Right atrium auricular region (tissue), 2 donors: ENCODE measurements at places on chromosomes 16 and 17. TPM values are rescaled to one million over a fixed set of nuclear protein-coding genes. Genes with fewer than 3 reads are reported as not detected.

NPIPB8 gene
- total RNA-seq: not detected

KLHL10 gene
- not detected for total RNA-seq

UBE2Z gene
- total RNA-seq: 42.7 TPM

TP53TG3D gene
- total RNA-seq: not detected

CDH1 gene
- 1.4 TPM for total RNA-seq

KRT36 gene
- total RNA-seq: not detected

SHBG gene
- not detected for total RNA-seq

TMEM92 gene
- not detected for total RNA-seq

- no peak for DNase-seq
Measured at GRCh38 chr16:68232335-68232734, 3.6 kb downstream of the ESRP2 start.

DNA sequence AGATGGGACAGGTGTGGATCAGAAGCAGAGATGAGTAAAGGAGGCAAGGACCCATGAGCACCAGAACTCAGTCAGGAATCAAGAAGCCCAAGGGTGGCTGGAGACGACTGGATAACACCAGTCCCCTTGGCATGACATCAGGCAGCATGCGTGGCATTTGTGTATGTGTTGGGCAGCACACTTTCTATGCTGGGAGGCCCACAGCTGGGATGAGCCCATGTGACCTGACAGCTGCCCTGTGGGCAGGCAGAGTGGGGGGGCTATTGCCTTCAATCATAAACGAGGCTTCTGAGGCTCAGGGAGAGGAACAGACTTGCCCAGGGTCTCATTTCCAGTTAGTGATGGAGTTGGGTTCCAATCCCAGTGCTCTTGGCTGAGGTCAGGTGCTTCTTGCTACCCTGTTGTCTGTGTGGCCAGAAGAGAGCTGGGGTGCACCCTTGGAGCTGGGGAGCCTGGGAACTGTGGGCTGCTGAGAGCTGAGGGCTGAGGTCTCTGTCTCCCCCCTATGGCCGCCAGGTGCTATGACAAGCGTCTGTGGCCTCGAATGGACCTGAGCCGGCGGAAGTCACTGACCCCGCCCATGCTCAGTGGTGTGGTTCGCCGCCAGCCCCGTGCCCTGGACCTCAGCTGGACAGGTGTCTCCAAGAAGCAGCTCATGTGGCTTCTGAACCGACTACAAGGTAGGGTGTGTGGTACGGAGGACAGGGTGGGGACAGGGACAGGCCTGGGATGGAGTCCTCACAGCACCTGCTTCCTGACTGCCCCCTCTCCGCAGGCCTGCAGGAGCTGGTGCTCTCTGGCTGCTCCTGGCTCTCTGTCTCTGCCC, 7.1 kb upstream of the ORAI3 start:
- peak; percentile 77 for DNase-seq

DNA sequence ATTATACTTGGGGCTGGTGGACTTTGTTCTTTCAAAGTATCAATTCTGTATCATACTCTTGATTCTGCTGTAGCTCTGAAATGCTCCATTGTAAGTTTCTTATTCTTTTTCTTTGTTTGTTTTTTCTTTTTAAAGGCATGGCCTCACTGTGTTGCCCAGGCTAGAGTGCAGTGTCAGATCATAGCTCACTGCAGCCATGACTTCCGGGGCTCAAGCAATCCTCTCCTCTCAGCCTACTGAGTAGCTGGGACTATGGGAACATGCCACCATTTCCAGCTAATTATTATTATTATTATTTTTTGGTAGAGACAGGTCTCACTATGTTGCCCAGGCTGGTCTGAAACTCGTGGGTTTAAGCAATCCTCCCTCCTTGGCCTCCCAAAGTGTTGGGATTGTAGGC, 38.9 kb upstream of the METTL9 start:
- no peak for DNase-seq

- no peak for DNase-seq
Measured at GRCh38 chr16:81514041-81514559, 69.5 kb downstream of the CMIP start.

- DNase-seq: peak; percentile 42
Measured at GRCh38 chr17:47742319-47743181, 9.5 kb downstream of the TBX21 start.

GRCh38 chr16:1494129-1494640, 1.0 kb downstream of the TELO2 start:
- DNase-seq: peak; percentile 66

DNA sequence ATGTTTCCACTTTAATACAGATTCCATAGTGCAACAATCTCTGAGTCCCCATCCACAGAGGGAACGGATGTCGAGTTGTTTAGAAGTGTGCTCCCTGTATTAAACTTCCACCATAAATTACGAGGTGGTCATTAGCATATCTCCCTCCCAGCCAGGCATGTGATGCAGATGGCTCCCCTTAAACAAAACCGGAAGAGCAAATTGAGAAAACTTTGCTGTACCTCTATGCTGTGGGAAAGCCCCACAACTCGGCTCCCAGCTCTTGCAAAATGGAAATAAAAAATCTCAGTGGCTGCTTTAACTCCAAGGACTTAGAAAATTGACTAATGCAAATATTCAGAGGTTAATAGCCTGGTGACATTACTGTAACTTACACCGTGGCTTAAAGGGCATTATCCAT, 290.9 kb downstream of the MAF start:
- no peak for DNase-seq

DNA sequence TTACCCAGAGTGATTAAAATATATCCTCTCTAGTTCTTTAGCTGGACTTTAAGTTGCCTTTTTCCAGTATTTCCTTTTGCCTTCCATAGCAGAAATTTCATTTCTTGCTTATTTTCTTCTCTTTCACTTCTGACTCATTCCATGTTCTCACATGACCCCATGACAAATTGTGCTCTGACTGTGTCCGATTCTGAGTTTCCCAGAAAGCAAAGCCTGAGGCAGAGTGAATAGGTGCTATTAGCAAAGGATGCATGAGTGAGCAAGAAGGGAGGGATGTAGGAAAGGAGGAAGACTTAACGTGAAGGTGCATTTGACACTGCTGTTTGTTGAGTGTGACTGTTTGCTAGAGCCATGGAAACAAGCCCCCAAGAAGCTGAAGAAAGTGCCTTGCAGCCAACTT, 82.6 kb upstream of the CNTNAP4 start:
- DNase-seq: no peak

GRCh38 chr17:76892329-76892728, 24.1 kb downstream of the MGAT5B start:
- DNase-seq: no peak

GRCh38 chr16:19283637-19284036, 1.9 kb upstream of the CLEC19A start:
- DNase-seq: no peak

GRCh38 chr16:68993885-68994284, 111.6 kb upstream of the HAS3 start:
- DNase-seq: no peak

- no peak for DNase-seq
Measured at GRCh38 chr17:64051153-64051552, 30.7 kb upstream of the ICAM2 start.

DNA sequence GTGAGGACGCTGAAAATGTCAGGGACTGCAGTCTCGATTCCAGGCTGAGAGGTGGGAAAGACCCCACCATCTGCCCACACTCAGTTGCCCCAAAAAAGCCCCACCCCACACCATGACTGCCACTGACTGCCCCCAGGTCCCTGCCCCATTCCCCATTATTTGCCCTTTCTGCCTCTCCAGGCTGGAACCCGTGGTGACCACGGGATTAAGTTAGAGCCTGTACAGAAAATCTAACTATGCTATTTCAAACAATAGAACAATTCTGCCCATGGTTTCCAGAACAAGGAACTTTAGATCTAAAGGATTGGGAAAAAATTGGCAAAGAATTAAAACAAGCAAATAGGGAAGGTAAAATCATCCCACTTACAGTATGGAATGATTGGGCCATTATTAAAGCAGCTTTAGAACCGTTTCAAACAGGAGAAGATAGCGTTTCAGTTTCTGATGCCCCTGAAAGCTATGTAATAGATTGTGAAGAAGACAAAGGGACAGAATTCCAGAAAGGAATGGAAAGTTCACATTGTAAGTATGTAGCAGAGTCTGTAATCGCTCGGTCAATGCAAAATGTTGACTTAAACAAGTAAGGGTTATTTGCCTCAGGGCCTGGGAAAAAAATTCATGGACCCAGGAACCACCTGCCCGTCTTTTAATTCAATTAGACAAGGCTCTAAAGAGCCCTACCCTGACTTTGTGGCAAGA, 14.4 kb downstream of the FLYWCH1 start:
- DNase-seq: no peak

- DNase-seq: no peak
Measured at GRCh38 chr17:62809656-62810055, 1.5 kb upstream of the MARCHF10 start.

- no peak for DNase-seq
Measured at GRCh38 chr17:31479524-31479923, 88.0 kb downstream of the RAB11FIP4 start.

DNA sequence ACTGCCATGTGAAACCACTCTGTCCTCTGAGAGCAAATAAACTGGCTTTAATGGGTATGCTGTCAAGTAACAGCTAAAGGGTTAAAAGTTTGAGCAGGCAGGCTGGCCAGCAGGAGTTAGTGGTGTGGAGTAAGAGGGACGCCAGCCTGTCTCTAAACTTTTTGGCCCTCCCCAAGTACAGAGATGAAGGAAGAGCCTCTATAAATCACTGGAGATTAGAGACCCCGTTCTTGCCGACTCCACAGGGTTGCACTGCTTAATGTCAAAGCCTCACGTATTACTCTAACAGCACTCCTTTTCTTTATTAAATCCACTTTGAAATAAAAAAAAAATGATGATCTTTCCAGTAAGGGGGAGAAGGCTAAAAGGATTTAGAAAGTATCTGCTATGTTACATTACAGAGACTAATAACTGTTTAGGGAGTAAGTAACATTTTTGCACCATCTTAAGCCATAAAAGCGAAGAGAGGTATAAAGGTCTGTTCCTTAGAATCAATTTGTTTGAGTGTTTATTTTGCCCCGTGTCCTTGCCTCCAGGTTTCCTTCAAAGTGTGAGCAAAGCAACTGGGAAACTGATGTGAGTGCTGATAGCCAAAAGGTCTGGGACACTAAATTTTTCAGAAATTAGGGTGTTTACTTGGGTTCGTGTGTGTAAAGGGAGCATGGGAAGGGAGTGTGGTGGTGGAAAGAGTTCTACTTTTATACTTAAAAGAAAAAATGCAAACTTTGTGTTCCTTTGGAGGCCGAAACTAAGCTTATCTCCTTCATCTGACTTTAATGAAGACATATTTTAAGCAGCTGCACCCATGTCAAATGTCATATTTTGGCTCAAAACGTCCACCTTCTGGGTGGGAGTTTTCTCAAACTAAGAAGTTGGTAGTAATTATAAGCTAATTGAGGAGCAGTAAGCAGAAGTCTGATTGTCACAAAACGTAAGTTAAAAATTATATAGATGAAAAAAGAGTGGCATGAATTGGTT, 109.9 kb upstream of the TBX2 start:
- no peak for DNase-seq

DNA sequence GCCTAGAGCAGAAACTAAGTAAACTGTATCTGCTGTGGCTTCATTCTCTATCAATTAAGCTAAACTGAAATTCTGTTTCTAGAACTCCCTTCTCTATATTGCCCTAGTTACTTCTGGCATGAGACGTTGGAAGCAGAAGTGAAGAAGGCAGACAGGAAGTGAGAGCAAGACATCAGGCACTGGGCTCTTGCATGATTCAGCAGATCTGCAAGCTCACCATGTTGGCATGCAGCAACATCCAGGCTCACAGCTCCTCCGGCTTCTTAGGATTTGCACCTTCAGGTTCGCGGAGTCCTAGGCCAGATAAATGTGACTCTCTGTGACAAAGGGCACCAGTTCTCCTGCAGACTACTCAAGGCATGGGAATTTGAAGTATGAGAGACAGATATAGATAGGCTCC, 148.3 kb downstream of the CDH8 start:
- no peak for DNase-seq

GRCh38 chr16:65446427-65446826, 324.6 kb upstream of the CDH11 start:
- no peak for DNase-seq

- DNase-seq: no peak
Measured at GRCh38 chr16:67531247-67531646, 2.6 kb downstream of the RIPOR1 start.

DNA sequence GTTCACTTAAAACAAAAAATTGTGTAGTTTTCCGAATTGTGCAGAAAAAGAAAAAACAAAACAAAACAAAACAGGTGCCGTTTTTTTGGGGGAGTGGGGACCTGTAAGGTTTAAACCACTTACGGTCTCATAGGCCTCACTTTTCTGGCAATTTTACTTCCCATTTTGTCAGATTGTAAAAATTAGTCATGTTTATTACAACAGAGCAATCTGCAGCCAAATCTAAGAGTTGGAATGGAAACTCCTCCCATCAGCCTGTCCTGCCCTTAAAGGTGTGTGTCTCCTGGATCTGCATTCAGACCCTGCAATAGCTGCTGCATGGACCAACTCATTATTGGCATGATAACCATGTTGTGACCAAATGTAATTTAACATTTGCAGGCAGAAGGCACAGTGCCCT, 8.2 kb upstream of the SALL1 start:
- DNase-seq: no peak

GRCh38 chr16:88475037-88475436, 22.0 kb downstream of the ZFPM1 start:
- DNase-seq: no peak

GRCh38 chr17:45129940-45130680, 2.2 kb downstream of the PLCD3 start:
- no peak for DNase-seq

DNA sequence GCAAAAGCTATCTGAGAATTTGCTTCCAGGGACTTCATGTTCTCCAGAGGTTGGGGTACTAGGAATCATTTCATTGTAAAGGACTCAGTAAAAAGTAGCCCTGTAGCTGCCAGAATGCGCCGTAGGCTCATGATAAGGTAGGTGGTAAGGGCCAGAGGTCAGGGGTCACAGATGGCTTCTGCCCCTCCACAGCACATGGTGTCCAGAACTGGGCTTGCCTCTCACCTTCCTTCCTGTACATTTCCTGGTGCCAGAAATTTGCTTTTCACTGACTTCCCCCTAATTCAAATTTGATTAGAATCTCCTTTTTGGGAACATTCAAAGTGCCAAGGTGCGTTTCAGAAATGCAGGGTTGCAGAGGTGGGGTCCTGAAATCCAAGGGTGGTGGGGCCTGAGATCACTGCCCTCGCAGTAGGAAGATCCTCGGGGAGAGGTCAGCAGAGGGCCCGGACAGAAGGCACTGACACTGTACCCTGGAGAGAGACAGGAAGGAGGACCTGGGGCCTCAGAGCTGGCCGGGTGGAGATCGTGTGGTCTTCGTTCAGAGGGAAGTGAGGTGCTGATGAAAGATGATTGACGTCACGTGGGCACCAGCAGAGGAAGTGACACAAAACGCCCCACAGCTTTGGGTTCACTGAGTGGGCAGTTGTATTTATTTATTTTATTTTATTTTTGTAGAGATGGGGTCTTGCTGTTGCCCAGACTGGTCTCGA, 25.5 kb upstream of the METRNL start:
- no peak for DNase-seq
